ENCODE measurements at places on chromosomes 1 and 21. TPM values are rescaled to one million over a fixed set of nuclear protein-coding genes. Genes with fewer than 3 reads are reported as not detected.

GRCh38 chr1:11412141-11412540 lies 66.8 kb upstream of the DISP3 start:
- no peaks in the 10 kb centered on the region for H3K36me3 ChIP-seq
- H3K27ac ChIP-seq: no peak overlapping the region
- no peak overlapping the region for H3K4me3 ChIP-seq
- H3K4me1 ChIP-seq: no peaks in the 10 kb centered on the region
- H3K27me3 ChIP-seq: peaks cover 3% of the 10 kb centered on the region
- DNase-seq: no peak

DNA sequence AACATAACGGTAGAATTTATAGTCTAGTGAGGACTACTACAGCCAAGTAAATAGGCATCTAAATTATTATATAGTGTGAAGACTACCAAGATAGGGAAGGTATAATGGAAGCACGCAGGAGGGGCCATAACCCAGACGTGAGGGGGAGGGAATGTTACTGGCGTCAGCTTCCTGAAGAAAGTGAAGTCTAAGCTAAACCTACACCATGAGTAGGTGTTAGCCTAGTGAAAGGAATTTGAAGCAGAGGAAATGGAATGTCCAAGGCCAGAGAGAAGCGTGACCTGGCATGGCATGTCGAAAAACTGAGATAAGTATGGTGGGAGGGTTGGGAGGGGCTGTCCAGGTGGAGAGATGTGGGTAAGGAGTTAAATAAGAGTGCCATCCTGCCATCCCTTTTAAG lies 140.5 kb downstream of the SLC44A5 start:
- no peaks in the 10 kb centered on the region for H3K27me3 ChIP-seq
- no peaks in the 10 kb centered on the region for H3K4me1 ChIP-seq
- DNase-seq: no peak
- H3K27ac ChIP-seq: no peak overlapping the region
- H3K4me3 ChIP-seq: no peak overlapping the region

DNA sequence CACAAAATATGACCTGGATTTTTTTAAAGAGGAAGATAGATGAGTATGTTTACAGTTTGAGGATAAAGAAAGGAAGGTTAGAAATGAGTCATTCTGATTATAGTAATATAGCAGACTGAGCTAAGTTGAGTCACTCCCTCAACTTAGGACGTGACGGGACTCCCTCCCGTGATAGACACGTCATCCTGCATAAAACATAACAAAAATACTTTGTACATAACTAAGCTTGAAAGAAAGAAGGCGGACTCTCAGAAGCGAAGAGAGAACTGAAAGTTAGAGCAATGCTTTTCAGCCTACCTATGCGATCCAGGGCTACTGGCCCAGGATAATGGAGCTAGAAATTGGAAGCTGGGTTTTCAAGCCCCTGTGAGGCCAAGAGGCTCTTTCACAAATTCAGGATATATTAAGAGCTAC lies 53.0 kb upstream of the DESI2 start:
- peaks cover 5% of the 10 kb centered on the region for H3K4me1 ChIP-seq
- H3K27ac ChIP-seq: peak overlapping the region; percentile 73
- H3K4me3 ChIP-seq: peak overlapping the region; percentile 60
- DNase-seq: peak; percentile 98
- H3K36me3 ChIP-seq: no peaks in the 10 kb centered on the region

DNA sequence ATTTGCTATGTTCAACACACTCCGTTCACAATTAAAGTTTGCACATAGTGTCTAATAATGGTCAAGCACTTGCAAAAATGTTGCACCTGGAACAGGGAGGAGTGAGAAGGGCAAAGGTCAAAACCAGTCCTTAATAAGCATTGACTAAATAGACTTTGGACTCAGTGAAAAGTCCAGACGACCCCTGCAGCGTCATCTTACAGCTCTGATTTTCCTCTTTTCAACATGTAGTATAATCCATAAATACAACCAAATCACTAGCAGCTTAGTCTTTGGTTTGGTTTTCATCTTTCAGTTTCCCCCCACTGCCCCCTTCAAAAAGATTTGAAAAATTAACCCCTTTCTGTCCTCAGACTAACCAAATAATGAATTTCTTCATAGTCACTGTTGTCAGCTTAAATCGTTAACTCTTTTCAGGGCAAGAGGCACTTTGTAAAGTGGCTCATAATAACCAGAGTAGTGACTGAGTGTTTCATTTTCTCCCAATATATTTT lies 290.3 kb downstream of the PTPRC start:
- H3K27me3 ChIP-seq: no peaks in the 10 kb centered on the region
- peaks cover 8% of the 10 kb centered on the region for H3K4me1 ChIP-seq
- H3K4me3 ChIP-seq: no peak overlapping the region
- no peak for DNase-seq

CCT3 gene
- 637 TPM for total RNA-seq

TMCC2 gene
- 2.0 TPM for total RNA-seq

Measured in IMR-90 (cell line).